ENCODE measurements at places on chromosomes 2 and 18.

GRCh38 chr2:22817197-22817596 lies 567.8 kb upstream of the KLHL29 start:
- DNase-seq = no peak

DNA sequence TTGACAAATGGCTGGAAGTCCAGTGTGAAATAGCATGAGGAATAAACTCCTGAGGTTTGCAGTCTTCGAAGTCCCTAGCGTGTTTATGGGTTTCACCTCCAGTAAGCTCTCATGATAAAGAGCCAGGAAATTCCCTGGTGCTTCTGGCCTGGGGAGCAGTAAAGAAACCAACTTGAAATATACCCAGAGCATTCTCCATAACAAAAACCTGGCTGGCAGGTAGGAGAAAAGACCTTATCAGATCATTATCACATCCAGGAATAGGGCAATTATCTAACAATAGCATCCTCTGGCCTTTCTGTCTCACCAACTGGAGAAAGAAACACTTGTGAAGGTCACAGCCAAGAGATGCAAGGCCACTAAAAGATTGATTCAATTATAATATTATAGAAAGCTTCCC lies 513.6 kb upstream of the LRRTM4 start:
- no peak for DNase-seq

DNA sequence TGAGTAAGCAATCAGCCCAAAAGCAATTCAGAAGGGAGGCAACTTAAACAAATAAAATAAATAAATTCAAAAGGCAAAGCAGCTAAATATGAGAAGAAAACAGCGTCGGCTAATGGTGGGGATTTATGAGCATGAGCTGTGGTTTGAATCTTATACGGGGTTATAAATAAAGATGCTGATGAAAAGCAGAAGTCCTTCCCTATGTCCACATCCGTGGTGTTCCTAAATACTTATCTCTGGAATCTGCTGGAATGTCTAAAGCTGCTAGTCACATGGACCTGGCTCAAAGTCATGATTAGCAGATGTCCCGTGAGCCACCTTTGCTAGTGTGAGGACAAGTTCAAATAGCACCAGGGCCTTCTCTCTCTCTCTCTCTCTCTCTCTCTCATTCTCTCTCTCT lies 33.8 kb downstream of the SMIM21 start:
- no peak for DNase-seq

GRCh38 chr2:204199357-204199756 lies 262.8 kb downstream of the ICOS start:
- no peak for DNase-seq

DNA sequence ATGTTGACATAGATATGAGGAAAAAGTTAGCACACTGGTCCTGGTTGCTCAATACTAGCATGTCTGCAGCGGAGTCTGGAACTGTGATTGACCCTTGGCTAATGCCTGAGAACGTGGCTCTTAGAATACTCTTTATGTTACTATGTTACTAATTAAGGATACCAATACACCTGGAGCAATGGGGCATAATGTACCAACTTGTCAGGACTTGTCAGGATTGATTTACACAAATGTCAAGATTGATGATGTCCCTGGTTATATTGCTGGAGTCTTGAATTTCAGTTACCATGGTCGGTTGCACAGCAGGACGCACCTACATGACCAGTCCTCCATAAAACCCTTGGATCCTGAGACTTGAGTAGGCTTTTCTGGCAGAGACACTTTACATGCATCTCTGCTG lies 810.9 kb downstream of the CPS1 start:
- no peak for DNase-seq

GRCh38 chr2:234565201-234565600 lies 68.3 kb upstream of the ARL4C start:
- no peak for DNase-seq

DNA sequence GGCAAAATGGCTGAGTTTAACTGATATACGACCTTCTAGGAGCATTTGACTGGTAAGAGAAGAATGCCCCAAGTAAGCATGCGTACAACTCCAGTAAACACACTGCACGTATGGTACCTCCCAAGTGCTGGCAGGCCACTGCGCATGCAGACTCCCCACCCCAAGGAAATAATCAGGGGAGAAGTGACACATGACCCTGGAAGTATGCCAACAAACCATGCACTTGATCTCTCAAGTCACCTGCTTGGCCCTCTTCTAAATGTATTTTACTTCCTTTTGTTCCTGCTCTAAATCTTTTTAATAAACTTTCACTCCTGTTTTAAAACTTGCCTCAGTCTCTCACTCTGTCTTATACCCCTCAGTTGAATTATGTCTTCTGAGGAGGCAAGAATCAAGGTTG lies 129.8 kb upstream of the COL5A2 start:
- no peak for DNase-seq

GRCh38 chr2:18218160-18218933 lies 339.9 kb downstream of the KCNS3 start:
- DNase-seq = no peak

DNA sequence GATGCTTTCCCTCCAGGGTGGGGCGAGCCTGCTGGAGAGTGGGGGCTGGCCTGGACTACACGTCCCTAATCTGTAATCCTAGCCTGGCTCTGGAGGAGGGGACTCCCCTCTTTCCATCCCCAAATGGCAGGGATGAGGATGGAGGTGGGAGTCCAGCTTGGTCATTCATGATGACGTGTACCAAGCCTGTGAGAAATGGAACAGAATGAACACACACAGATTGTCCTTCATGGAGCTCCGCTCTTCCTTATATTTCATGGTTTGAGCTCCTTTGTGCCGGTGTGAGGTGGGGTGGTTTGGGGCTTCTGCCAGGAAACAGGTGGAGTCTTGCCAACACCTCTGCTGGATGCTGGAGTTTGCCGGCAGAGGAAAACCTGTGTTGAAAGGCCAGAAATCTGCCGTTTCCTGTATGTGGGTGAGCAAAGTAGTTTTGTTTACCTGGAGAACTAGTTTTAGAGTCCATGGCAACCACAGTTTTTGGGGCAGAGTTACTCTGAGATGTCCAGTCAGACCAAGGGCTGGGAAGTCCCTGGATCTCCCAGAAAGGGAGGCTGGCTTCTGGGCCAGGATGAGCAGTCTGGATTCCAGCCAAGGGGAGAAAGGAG lies 417.6 kb upstream of the MEX3C start:
- no peak for DNase-seq

DNA sequence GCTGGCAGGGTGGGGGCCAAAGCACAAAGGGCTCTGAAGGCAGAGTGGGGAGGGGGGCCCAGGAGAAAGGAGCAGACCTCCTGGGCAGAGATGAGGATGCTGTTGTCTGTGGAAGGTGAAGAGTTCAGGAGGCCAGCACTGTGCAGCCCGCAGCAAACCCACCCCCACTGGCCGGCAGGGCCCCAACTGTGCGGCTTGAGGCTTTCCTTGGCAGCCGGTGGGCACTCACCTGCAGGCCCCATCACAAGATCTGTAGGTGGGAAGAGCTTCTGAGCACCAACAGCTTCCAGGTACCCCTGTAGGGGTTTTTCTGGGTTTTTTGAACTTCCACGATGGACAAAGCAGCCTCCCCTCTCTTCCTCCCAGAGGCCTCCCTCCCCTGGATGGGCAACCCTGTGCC lies 72.9 kb downstream of the NDUFA10 start:
- DNase-seq = no peak

DNA sequence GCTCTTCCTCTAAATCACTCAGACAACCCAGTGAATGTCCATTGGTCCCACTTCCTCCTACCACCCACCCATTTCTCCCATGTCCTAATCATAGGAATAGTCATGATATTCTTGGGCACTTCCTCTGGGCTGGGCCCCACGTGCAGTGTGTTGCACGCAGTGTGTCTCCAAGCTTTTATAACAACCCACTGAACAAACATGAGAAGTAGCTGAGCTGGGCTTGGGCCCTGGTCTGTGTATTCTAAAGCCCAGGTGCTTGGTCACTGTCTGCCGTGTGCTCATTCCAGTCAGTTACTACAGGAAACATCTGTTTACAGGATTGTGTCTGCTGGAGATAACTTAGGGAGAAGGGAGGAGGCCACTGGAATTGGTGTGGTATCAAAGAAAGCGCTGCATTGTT lies 64.2 kb upstream of the THOC1 start:
- no peak for DNase-seq

- no peak for DNase-seq
Measured at GRCh38 chr2:222992137-222992536, 59.9 kb upstream of the KCNE4 start.

GRCh38 chr2:204967199-204967960 lies 422.1 kb downstream of the PARD3B start:
- DNase-seq = peak; percentile 14

Data from activated T-cell treated with anti-CD3 and anti-CD28 coated beads, Interleukin-2, amount 50 U/mL, for 72 hours (primary cell).